ENCODE measurements at places on chromosomes 7 and 10.
A peak's percentile ranks its signal among the peaks of the same experiment; 100 is the strongest.

- no peak for DNase-seq
Measured at GRCh38 chr7:37320140-37320847, 128.4 kb downstream of the ELMO1 start.

DNA sequence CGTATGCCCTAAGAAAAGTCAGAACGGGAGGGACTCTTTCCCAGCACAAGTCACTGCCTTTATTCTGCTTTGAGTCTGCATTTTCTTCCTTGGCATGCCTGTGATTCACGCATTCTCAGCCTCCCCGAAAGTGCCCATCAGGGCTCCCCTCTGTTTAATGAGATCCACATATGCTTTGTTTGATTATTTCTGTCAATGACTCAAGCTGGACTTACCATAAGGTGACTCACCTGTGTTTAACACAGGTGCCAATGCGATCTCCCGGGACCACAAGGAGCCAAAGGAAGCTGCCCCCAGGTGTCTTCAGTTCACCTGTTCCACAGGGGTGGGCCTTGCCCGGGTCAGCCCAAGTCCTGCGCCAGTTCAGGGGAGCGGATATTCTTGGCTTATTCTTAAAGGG, 386.0 kb upstream of the SHH start:
- DNase-seq = no peak

DNA sequence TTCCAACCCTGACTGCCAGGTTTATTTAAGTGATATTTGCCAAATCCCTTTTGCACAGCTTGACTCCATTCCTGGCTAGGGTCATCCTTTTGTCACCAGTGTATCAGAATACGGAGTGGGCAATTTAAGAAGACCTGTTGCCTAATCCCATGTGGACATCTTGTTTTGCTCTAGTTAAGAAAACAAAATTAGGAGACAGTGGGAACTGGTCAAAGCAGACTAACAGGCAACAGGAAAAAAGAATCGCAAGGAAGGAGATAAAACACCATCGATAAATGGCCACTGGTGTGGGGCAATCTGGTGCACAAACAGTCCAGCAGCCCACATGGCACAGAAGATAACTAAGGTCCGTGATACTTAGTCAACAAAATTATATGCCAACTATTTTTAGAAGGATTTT, 21.4 kb downstream of the KDM7A start:
- no peak for DNase-seq

DNA sequence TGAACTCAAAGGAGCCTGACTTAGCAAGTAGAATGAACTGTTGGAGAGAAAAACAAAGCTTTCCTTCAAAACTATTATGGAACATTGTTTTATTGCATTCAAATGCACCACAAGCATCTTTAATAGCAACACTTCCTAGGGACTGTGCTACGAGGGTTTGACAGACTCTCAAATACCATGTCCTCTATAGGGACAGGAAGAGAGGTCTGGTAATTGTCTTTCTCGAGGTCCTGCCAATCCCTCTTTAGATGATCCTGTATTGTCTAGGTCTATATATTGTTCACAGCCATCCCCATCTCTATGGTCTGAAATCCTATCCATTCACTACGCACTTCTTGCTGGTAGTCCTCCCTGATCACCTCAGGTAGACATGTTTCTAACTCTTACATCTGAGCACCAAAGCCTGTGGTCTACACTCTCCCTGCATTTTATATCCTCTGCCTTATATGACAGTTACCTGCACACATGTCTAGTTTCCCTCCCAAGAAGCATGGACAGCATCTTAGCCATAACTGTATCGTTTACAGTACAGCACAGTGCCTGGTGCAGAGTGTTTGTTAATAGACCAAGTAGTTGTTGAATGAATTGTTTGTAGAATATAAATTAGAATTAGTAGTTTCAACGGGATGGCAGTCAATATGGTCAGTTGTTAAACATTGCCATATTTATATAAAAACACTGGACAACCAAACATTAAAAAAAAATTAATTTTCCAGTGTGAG, 21.7 kb upstream of the LRRC17 start:
- DNase-seq = no peak

GRCh38 chr7:44767134-44767911, 18.7 kb downstream of the ZMIZ2 start:
- DNase-seq = no peak

- DNase-seq = no peak
Measured at GRCh38 chr7:1087465-1087814, 473 bp upstream of the GPER1 start.

DNA sequence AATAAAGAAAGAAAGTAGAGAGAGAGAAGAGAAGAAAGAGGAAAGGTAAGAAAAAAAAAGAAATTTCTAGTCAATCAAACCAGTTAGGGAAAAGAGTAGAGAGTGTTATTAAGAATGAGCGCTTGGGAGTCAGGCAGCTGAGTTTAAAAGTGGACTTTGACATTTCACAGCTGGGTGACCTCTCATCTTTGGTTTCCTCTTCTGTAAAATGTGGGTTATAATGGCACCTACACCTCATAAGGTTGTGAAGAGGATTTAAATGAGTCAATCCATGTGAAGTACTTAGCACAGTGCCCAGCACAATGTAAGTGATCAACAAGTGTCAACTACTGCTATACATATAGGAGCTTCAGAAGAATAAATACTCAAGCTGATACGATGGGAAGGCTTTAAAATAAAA, 12.2 kb downstream of the HOXA1 start:
- no peak for DNase-seq

DNA sequence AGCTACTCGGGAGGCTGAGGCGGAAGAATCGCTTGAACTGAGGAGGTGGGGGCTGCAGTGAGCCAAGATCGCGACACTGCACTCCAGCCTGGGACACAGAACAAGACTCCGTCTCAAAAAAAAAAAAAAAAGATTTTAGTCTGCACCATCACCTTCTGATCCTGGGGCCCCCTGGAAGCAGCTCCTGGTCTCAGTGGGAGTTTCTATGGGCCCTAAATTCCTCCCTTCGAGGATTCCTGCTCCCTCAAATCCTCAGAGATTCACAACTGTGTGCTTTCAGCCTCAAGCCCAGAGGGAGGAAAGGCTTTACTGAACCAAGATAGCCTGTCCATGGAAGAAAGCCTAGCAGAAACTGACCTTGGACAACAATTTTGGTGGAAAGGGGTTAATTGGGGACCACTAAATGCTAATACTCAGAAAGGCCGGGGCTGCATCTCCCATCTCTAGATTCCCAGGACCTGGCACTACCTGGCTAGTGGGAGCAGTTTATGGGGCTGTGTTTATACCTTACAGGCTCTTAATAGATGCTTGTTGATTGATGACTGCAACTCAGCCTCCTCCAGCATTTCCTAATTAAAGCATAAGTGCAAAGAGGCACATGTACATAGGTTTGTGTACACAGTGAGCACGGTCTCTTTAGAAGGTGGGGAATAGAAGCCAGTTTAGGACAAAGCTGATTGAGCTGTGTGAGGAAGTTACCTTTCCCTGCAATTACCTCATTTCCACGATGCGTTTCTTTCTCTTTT, 9.2 kb upstream of the FGFR2 start:
- no peak for DNase-seq

DNA sequence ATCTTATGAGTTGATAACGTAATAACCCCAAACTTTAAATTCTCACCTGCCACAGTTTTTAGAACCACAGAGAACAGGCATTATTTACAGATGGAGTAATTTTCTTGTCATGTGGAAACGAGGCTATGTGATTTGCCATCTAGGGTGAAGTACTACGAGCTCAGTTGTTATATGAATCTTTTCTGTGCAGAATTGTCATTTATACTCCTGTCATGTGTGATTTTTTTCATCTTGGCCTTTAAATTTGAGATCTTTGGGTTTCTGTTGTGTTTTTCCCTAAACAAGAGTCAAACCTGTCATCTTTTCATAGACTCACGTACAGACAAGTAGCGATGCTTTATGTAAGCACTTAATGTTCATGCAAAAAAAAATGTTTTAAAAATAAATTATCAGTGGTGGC, 153.7 kb upstream of the TAC1 start:
- DNase-seq = no peak

GRCh38 chr7:102415685-102416225, 17.6 kb upstream of the ORAI2 start:
- DNase-seq = no peak

- no peak for DNase-seq
Measured at GRCh38 chr10:130389906-130390305, 253.7 kb downstream of the GLRX3 start.

DNA sequence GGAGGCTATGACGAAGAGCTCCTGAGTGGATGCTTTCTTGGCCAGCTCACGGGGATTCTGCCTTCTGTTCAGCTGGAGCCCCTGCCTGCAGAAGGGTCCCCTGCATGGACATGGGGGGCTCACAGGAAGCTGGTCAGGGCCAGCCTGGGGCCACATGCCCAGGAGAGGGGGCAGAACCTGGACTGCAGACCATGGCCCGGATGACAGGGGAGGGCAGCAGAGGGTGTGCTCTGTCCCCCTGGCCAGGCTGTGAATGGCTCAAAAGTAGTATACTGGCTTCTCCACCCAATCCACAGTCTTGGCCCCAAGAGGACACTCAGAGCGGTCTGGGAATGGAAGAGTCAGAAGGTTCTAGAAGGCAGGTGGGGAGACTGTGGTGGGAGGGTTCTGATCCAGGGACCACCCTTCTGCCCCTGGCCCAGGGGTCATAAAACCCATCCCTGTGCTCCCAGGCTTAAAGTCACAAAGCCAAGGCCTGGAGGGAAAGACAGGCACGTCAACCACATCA, 40.3 kb downstream of the PPIF start:
- DNase-seq = no peak

DNA sequence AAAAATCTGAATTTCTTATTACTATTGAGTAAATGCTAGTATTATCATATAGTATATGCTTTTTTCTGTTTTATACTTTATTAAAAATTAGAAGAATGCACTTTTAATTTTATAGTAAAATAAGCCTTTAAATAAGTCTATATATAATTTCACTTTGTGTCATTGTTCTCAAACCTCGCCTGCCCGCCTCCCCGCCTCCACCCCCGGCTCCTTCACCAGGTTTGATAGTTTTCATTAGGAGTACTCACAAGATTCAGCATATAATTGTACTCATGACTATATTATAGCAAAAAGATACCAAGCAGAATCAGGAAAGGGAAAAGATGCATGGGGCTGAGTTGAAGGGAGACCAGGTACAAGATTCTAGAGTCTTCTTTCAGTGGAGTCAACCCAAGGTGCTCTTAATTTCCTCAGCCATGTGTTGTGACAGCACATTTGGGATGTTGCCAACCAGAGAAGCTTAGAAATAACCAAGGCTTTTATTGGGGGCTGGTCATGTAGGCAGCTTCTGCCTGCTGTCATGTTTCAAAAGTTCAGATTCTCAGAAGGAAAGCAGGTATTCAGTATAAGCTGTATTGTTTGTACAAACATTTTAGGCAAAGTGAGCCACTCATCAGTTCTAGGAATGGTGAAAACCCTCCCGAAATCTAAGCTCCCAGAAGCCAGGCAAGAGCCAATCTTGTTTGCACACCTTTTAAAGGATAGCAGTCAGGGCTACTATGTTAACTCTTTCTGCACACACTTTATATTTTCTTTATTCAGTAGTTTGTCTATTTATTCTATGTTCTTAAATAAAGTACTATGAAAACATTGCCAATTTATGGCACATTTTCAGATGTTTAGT, 12.3 kb downstream of the NHLRC2 start:
- no peak for DNase-seq

- no peak for DNase-seq
Measured at GRCh38 chr7:138064856-138065357, 11.4 kb upstream of the AKR1D1 start.

DNA sequence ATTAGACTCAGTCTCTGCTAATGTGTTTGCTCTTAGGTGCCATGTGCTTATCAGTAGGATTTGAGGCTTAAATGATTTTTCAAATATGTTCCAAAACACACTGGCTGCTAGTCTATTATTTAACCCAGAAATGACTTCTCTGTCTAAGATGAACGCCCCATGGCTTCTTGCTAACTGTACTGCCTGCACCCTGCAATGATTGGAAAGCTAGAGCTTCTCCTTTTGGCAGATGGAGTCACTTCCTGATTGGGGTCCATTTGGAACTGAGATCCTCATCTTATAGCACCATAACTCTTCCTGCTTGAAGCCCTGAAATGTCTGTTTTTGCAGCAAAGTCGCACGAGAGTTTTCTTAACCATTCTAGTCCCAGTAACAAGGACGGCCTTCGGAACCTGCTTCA, 186.5 kb upstream of the ADO start:
- DNase-seq = no peak

DNA sequence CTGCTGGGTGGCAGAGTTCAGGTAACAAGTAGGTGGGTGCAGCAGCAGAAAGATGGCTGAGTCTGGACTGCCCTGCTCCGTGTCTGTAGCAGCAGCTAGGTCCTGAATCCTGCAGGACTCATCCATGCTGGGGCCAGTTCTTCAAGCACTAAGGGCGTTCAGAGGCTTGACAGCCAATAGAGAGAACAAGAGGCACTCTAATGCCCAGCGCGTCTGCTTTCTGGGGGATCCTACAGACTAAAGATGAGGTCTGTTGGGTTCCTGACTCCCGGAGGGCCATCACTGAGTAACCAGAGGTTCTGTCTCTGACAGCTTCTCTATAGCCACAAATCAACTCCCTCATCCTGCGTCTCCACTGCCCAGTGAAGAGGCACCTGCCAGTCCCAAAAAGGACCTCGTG, 125.5 kb downstream of the PTPN20 start:
- DNase-seq = no peak

- peak; percentile 50 for DNase-seq
Measured at GRCh38 chr7:158077934-158078910, 509.4 kb downstream of the PTPRN2 start.

DNA sequence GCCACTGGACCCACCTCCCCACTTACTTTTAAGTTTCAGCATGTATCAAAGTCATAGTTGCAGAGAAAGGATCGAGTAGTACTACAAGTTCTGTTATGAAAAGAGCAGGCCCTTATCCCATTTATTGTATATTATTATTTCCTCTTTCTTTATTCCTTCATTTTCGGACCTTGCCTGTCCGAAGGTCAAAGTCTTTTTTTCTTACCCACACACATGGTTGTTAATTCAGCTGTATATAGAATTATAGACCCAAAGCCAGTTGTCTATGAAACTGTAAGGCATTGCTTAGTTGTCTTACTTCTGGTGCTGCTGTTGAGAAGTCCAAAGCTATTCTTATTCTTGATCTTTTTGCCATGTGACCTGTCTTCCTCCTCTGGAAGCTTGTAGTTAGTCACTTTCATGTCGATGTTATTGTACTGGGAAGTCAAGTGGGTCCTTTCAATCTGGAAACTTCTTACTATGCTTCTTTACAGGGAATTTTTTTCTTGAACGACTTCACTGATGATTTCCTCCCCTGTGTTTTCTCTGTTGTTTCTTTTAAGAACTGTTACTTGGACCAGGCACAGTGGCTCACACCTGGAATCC, 8.3 kb downstream of the NUDT5 start:
- DNase-seq = no peak

GRCh38 chr7:106901828-106902441, 36.9 kb downstream of the PIK3CG start:
- no peak for DNase-seq

All from NCI-H748 treated with DMSO at 0.1 percent for 48 hours (cell line).